ENCODE measurements at places on chromosomes 7 and 10.

- DNase-seq = no peak
Observed at GRCh38 chr7:66150471-66150870, 35.8 kb downstream of the CRCP start.

DNA sequence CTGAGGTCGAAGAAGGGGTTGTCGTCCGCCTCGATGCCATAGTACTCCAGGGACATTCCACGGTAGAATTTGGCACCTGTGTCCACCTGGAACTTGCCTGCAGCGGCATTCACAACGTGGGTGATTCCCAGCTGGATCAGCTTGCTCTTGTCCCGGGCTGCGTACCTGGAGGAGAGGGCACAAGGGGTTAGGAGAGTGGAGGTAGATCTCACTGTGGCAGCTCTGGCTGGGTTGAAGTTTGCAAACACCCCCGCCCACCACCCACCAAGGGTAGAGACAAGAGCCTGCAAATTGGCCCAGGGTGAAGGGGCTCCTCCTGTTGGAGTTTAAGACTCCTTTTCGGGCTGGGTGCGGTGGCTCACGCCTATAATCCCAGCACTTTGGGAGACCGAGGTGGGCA lies 15.8 kb upstream of the SAMD8 start:
- no peak for DNase-seq

DNA sequence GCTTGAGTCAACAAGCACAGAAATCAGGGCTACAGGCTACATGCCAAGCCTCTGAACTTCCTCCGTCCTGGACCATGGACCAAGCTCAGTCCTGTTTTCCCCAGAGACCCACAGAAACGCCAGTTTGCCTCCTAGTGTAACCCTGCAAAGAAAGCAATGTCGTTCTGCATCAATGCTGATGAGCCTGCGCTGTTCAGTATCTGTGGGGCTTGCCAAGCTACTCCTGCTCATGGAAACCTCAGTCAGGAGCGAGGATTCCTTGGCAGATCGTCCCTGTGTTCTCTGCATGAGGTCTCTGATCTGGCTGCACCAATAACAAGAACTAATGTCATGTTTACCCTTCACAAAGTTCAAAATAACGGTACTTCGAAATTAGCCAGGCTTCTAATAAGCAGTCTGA lies 495.5 kb upstream of the C7orf33 start:
- DNase-seq = no peak

GRCh38 chr10:75959912-75960311 lies 528.5 kb downstream of the LRMDA start:
- no peak for DNase-seq

DNA sequence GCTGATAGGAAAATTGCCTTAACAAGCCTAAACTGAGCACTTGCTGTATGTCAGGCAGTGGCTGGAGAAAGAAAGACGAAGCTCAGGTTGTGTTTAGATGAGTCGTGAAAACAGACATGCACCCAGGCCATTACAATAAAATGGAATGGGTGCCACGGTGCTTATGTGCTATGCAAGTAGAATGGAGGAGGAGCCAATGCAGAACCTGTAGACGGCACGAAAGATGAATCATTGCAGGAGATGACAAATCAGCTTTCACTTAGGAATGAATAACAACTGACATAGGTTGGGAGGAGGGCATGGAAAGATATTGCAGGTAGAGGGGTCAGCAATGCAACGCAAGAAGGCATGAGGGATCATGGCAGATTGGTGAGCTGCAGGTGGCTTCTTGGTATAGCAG lies 61.2 kb upstream of the ARHGAP21 start:
- DNase-seq = no peak

GRCh38 chr10:104540181-104540580 lies 100.9 kb upstream of the SORCS3 start:
- no peak for DNase-seq

- no peak for DNase-seq
Observed at GRCh38 chr10:52951824-52952223, 179.2 kb upstream of the MBL2 start.
